ENCODE measurements at places on chromosomes 5 and 9. TPM values are rescaled to one million over a fixed set of nuclear protein-coding genes. Genes with fewer than 3 reads are reported as not detected.

MLANA gene
- polyA plus RNA-seq, result not detected

GAS1 gene
- 0.26 TPM for polyA plus RNA-seq

POU5F2 gene
- 0.08 TPM for polyA plus RNA-seq

DMRT3 gene
- not detected for polyA plus RNA-seq

MARCHF3 gene
- polyA plus RNA-seq, result 31.7 TPM

TMEM232 gene
- not detected for polyA plus RNA-seq

Data from IgD-negative memory B cell (primary cell).